ENCODE measurements at places on chromosomes 5 and 9.
A peak's percentile ranks its signal among the peaks of the same experiment; 100 is the strongest.

GRCh38 chr5:22889720-22890119 is 36.6 kb upstream of the CDH12 start:
- no peak for DNase-seq

- DNase-seq: no peak
Measured at GRCh38 chr5:112002376-112002775, 245.4 kb upstream of the NREP start.

DNA sequence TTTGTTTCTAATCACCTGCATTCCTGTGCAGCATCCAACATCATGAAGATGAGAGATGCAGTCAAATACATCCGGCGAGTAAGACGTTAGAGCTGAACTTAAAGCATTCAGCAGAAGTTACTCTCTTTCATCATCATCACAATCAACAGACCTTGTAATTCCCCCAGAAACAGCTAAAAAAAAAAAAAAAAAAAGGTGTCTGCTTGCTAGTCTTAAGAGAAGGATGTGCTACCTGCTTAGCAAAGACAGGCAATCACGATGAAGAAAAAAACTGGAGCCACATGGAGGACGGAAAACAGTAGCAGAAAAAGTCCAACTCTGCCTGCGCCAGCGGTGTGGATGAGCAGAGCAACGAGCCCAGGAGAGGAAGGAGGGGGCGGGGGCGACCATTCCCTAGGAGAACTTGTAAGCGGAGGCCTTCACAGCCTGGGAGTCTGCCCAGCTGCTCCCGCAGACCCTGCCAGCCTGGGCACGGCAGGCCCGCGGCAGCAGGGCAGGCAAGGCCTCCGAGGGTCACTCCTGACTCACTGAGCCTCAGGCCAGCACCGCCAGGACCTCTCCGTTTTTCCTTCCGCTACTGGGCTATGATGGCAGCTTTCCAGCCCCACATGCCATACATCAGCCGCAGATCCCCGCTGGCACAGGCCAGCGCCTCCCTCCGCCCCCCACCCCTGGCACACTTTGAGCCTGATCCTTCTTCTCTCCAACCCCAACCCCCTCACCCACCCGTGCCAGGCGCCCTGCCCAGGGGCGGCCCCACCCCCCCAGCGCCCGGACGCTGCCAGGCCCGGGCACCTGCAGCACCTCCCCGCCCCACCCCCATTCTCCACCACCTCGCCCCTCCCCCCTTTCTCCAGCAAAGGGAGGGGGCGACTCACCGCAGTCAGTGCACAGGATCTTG is 1.4 kb downstream of the NRG2 start:
- DNase-seq: no peak

DNA sequence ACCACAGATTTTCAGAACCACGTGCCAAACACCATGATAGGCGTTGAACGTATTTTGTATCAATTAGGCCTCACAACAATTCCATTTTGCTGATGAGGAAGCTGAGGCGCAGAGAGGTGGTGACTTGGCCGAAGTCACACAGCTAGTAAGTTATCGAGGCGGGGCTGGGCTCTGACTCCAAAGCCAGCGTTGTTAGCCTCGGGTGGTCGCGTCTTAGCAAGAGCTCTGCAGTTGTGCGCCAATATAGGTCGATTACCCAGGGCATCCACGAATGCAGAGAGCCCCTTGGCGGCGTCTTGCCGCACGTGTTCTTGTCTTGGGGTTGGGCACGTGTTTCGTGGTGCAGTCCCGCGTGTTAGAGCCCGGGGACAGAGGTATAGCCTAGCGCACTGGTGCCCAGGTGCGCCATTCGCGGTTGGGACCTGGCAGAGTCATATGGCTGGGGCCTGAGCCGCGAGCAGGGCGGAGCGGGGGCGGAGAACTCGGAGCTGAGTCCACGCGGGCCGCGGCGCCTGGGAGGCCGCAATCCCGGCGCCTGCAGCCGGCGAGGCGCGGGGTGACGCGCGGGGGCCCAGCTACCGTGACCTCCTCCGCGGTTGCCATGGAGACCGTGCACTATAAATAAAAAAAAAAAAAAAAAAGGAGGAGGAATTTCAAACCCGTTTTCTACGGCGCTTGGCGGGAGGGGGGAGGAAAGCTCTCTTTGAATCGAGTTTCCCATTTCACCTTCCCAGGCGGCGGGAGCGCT is 62.3 kb downstream of the CXXC5 start:
- peak; percentile 13 for DNase-seq

DNA sequence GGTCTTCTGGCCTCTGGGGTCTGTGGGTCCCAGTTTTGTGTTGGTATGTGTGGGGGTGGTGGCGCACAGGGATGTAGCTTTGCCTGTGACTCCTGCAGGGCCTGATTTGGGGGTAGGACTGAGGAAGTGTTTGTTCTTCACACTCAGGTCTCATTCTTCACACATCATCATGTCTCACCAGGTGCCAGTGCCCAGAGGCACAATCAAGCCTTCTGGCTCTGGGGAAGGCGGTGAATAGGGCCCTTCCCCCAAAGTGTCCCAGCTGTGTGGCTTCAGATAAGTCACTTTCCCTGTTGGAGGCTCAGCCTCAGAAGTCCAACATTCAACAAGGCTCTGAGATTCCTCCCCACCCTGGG is 5.1 kb downstream of the DBN1 start:
- no peak for DNase-seq

DNA sequence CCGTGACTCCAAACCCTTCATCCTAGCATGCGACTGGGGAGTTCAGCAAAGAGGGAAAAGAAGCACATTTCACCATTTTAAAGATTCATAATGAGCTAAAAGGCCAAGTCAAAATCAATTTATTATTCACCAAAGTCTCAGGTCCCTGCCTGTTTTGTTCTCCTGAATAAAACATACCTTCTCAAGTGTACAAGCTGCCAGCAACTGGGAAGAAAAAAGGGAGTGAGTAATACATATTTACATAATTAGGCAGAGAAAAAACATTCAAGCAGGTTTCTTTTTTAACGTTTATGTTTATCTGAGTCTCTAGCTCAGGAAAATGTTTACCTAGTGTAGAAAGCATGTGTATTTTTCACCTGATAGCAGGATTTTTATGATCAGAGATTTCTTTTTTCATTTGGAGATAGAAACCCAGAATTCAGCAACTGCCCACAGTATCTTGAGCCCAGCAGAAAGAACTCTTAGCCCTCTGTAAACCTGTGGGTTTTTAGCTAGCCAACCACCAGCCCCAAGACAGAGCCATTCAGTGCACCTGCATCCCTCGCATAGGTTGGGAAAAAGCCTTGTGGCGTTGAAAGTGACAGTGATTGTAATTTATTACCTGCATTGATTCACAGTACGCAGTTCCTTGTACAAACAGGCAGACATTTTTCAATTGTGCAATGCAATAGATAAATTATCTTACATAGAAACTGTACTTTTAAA is 117.9 kb upstream of the GRIA1 start:
- DNase-seq: no peak

- DNase-seq: no peak
Measured at GRCh38 chr5:44412286-44412685, 23.1 kb upstream of the FGF10 start.

GRCh38 chr5:32534041-32534440 is 51.3 kb upstream of the SUB1 start:
- DNase-seq: no peak

DNA sequence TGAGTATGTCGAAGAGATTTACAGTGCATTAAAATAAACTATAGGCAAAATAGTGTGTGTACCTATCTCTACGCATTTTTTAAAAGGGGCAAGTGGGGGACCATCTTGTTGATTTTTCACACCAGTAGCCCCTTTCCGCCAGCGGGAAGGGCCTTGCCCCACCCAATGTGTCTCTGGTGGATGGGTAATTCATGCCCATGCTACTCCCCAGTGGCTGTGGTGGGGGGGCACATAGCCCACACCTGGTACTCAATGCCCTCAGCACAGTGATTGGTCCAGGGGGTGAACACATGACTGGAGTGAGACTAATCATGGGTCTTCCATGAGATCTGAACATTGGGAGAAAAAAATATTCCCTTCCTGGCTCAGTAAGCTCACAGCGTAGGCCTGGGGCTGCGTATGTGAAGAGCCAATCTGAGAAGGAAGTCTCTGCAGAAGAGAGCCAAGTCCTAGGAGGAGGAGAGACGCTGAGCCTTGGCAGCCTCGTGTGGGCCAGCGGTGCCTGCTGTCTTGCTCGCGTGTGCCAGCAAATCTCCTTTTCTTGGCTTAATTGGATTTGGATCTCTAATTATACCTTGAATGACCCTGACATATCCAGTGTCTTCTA is 103.4 kb downstream of the ADAMTS2 start:
- DNase-seq: no peak

- DNase-seq: no peak
Measured at GRCh38 chr9:129382281-129383018, 204.4 kb upstream of the IER5L start.

Data from stimulated activated CD8-positive, alpha-beta memory T cell treated with anti-CD3 and anti-CD28 coated beads, Interleukin-15, amount 100 ng/mL, for 24 hours (primary cell).